Astrocyte of the spinal cord (primary cell): ENCODE measurements at places on chromosomes 2 and 18.

- DNase-seq = no peak
Measured at GRCh38 chr18:58526425-58527284, 102.2 kb downstream of the ALPK2 start.

GRCh38 chr18:67550872-67551520, 34.5 kb upstream of the DSEL start:
- no peak for DNase-seq

DNA sequence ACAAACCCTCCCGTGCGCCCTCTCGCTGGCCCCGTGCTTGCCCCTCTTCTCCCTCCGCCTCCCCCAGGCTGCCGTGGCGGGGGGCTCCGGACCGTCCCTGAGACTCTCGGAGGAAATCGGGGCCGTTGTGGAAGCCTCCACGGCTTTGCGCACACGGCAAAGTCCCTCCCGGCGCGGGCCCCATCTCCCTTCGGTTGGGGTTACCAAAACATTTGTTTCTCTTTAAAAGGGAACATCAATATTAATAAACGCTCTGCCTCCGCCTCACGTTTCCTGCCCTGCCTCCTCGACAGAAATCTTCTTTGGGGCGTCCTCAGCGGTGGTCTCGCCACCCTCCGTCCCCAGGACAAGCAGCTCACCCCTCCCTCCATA, 3.8 kb downstream of the PAX3 start:
- no peak for DNase-seq

GRCh38 chr2:10538224-10538894, 90.2 kb upstream of the ODC1 start:
- peak; percentile 72 for DNase-seq

GRCh38 chr2:144461308-144461766, 58.6 kb downstream of the ZEB2 start:
- DNase-seq = peak; percentile 77

GRCh38 chr18:5393779-5394178, 98.3 kb upstream of the ZBTB14 start:
- peak; percentile 59 for DNase-seq

DNA sequence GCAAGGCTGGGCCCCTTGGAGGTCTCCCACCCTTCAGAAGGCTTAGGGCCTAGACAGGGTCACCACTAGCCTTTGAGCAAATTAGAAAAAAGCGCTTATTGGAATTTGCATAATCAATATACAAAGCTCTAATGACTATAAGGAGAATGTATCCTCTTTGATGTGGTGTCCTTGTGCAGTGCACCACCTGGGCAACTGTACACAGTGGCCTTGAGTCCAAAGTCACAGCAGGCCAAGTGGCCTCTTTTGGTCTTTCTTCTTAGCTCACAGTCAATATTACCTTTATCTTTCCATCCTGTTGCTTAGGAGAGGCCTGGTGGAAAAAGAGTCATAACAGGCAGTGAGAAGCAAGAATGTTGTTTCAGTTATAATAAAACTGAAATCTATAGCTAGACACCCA, 19.7 kb upstream of the ST3GAL5 start:
- no peak for DNase-seq

DNA sequence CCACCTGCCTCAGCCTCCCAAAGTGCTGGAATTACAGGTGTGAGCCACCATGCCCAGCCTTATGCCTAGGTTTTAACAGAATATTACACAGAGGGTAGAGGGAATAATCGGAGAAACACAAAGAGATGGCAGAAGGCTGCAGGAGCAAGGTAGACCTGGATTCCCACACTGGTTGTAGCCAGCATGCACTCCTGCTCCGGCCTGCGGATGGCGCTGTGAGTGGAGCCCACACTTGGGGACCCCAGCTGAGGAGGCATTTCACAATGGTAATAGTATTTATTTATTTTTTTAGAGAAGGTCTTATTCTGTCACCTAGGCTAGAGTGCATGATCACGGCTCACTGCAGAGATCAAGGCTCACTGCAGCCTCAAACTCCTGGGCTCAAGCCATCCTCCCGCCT, 38.8 kb upstream of the DARS1 start:
- no peak for DNase-seq

GRCh38 chr2:33782395-33783230, 183.5 kb upstream of the FAM98A start:
- DNase-seq = no peak

DNA sequence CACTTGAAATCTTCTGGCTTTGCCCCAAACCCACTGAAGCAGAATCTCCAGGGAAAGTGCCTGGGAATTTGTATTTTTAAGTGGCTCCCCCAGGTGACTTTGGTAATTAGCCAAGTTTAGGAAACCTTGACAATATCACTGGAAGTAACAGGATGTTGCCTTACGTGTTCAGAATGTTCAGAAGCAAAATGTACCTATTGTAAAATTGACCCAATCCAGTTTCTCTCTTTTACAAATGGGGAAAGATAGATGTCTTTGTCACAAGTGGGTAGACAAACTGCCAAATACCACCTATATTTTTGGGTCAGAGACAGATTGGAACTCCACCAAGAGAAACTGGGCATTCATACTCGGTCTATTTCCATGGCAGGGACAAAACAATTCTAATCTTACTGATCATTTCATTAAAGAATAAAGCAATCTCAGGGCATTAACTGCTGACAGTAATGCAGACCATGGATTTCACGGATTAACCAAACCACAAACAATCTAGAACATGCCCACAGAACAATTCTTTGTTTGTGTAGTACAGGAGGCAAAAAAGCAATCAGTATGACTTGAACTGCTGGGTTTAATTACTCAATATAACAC, 255.8 kb downstream of the ERBB4 start:
- peak; percentile 25 for DNase-seq

- DNase-seq = no peak
Measured at GRCh38 chr2:174996622-174997021, 8.6 kb downstream of the CHN1 start.

- no peak for DNase-seq
Measured at GRCh38 chr2:122108186-122108585, 352.7 kb downstream of the TSN start.

GRCh38 chr2:236772220-236772837, 202.7 kb downstream of the ACKR3 start:
- no peak for DNase-seq

DNA sequence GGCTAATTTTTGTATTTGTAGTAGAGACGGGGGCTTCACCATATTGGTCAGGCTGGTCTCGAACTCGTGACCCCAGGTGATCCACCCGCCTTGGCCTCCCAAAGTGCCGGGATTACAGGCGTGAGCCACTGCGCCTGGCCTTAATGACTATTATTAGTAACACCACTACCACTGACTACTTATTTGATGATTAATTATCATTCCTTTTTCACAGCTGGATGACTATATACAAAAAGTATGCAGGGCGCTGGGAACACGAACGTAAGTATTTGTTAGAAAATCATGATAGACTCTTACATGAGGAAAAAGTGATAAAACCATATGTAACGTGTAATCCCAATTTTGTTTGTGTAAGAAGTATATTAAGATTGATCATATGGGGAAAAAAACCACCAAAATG, 21.6 kb downstream of the DARS1 start:
- DNase-seq = peak; percentile 49

DNA sequence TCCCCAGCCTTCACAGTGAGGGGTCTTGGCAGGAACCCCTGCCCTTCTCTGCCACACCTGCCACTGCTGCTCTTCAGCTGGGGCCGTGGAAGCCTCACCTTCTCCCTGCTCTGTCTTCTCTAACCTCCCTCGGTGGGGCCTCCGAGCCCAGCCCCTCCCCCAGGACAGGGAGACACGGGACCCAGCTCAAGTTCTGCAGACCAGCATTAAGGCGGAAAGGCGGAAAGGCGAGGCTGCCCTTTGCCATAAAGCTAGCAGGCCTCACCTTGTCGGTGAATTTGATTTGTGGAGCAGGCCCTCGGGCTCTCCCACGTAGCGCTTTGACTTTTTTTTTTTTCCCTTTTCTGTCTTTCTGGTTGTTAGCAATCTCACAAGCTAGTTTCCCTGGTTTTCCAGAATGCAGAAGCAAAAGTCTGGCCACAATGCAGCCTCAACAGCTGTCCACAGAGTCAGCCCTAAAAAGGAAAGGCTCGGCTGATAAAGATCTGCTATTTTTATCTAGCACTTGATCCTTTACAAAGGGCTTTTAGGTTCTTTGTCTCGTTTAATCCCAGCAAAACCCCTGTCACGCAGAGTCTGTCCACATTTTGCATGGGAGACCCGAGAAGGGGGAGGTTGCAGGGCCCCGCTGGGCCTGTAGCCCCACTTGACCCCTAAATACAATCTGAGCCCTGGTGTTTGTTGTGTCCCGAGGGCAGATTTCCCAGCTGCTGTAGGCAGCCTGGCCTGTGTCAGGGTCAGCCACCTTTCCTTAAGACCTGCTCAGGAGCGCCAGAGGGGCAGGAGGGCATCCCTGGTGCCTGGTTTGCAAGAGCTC, 6.0 kb downstream of the ITM2C start:
- DNase-seq = no peak

- DNase-seq = no peak
Measured at GRCh38 chr2:8437949-8438400, 243.9 kb upstream of the ID2 start.

DNA sequence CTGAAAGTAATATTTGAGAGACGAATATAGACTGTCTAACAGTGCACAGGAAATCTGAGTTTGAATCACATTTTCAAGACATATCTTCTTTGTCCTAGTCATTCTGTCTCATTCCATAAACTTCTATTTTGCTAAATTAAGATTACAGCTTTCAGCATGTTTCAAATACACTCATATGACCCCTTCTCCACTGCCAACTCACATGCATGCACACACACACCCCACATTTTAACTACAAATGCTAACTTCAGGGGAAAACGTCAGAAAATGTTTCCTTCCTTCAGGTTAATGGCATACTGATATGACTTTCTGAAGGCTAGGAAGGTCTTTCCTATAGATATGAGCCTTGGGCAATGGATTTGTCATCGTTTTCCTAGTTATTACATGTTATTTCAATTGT, 373.7 kb downstream of the RBM43 start:
- no peak for DNase-seq

GRCh38 chr2:102843764-102844443, 82.1 kb downstream of the TMEM182 start:
- no peak for DNase-seq

GRCh38 chr2:240413813-240414429, 21.5 kb upstream of the GPC1 start:
- DNase-seq = no peak
